IMR-90 (cell line): ENCODE measurements at places on chromosomes 4 and X. TPM values are rescaled to one million over a fixed set of nuclear protein-coding genes. Genes with fewer than 3 reads are reported as not detected.
A peak's percentile ranks its signal among the peaks of the same experiment; 100 is the strongest.

DNA sequence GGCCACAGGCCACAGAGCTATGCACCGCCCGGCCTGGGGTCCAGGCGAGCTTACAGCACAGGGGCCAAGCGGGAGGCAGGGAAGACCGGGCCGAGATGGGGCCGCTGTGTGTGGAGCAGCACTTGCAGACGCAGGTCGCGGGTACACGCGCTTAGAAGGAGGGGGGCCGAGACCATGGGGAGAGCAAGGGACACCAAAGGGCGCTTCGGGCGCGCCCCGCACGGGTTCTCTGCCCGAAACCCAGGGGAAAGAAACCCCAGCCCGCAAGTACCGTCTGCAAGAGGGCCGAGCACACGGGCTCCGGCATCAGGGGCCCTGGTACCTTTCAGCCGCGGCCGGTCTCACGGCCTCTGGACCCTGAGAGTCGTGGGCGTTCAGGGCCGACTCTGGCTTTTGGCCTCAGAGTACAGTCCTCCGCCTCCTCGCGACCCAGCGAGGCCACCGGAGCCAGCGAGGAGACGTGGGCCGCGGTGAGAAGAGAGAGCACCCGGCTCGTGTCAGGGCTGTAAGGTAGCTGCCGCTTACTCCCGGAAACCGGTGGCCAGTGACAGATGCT is 342 bp downstream of the EOLA2 start:
- peak; percentile 0 for DNase-seq
- no peaks in the 10 kb centered on the region for H3K4me1 ChIP-seq
- no peaks in the 10 kb centered on the region for H3K27me3 ChIP-seq
- peak overlapping the region; percentile 78 for H3K27ac ChIP-seq
- H3K36me3 ChIP-seq: peaks cover 7% of the 10 kb centered on the region; the same call in 1 of the 2 replicates

APLN gene
- total RNA-seq: under 0.01 and 0.18 TPM in 2 replicates

LUZP4 gene
- total RNA-seq: not detected in 2 replicates

CRMP1 gene
- 4.1 and 4.4 TPM in 2 replicates for total RNA-seq

DNA sequence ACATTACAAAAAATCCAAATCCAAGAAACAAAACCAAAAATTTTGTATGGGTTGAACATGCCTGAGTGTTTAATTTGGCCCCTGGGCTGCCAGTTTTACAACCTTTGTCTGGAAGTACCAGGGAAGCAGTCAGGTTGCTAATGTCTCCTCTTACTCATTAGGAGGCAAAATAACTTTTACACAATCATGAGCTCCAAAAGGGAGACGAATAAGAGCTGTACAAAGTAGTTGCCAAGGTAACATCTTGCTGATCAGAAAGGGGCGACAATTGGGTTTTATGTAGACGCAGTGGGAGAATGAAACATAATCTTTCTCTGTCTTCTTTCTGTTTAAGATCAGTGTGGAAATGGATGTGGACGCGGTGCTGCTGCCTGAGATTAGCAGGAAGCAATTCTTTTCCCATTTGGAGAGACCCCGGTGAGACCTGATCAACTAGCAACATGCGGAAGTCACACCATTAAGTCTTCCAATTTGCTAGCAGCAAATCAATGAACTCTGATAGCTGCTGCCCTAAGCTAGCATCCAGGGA is 90.7 kb upstream of the IGFBP7 start:
- no peak overlapping the region for H3K4me3 ChIP-seq
- H3K36me3 ChIP-seq: no peaks in the 10 kb centered on the region
- H3K27ac ChIP-seq: no peak overlapping the region
- H3K4me1 ChIP-seq: no peaks in the 10 kb centered on the region

GRCh38 chrX:149570668-149571067 is 16.6 kb downstream of the MAGEA9B start:
- no peak overlapping the region for H3K4me3 ChIP-seq
- DNase-seq: peak; percentile 86
- H3K36me3 ChIP-seq: no peaks in the 10 kb centered on the region

XAGE1A gene
- not detected in 2 replicates for total RNA-seq

DNA sequence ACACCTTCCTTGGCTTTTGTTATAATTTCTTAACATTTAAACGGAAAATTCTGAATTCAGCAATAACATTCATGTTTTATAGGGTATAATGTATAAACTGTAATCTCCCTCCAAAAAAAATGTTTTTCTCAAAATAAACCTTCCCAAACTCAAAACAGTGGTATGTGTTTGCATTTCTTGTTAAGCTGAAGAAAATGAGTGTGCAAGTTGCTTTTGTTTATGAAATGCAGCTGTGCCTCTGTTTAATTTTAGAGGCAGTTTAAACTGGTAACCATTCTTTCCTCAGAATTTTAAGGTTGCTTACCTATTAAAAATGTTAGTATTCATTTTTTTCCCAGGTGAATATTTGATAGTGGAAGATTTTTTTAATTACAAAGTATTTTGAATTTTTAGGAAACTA is 105.0 kb upstream of the ANKRD50 start:
- H3K4me3 ChIP-seq: no peak overlapping the region
- peaks cover 2% of the 10 kb centered on the region for H3K4me1 ChIP-seq
- no peaks in the 10 kb centered on the region for H3K36me3 ChIP-seq
- no peak overlapping the region; the same call in 1 of the 2 replicates for H3K27ac ChIP-seq
- DNase-seq: peak; percentile 27

GLOD5 gene
- not detected in 2 replicates for total RNA-seq

SNCA gene
- 0.36 and 0.56 TPM in 2 replicates for total RNA-seq

DNA sequence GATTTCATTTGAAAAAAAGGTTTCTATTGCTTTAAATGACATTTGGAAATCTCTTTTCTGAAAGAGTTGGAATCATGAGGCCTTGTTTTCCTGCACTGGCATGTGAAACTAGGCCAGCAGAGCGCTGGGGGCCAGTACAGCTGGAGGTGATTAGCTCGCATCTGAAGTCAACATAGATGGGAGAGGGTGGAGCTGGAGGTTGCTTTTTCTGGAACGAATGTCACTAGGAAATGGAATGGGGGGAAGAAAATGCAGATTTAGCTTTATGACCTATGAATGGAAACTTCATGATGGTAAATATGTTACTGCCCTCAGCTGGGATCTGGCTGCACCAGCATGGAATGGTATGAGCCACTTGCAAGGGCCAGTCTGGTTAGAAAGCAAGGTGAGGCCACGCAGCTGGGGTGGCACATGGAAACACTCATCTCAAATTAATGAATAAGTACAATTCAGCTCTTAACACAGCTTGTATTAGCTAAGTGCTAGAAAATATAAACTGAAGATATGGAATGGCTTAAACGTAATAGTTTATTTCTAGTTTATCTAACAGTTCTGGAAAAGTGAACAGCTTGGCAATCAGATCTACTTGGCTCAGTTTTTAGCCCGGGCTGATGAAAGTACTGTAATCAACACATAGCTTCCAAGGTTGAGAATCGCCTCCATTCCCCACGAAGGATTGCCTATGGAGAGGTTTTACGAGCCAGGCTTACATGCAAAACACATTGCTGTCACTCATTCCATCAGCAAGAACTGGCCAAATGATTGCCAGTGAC is 32.5 kb downstream of the SLC10A6 start:
- peak overlapping the region; percentile 48; the same call in 1 of the 2 replicates for H3K27ac ChIP-seq
- peak; percentile 24 for DNase-seq
- H3K27me3 ChIP-seq: no peaks in the 10 kb centered on the region

GRCh38 chrX:107135049-107135964 is 16.7 kb upstream of the RBM41 start:
- H3K4me3 ChIP-seq: no peak overlapping the region
- H3K27ac ChIP-seq: no peak overlapping the region
- no peaks in the 10 kb centered on the region for H3K36me3 ChIP-seq
- H3K27me3 ChIP-seq: peaks cover 3% of the 10 kb centered on the region
